ENCODE measurements at places on chromosomes 7 and 10.

- DNase-seq: no peak
Observed at GRCh38 chr7:132666774-132667172, 90.5 kb upstream of the PLXNA4 start.

DNA sequence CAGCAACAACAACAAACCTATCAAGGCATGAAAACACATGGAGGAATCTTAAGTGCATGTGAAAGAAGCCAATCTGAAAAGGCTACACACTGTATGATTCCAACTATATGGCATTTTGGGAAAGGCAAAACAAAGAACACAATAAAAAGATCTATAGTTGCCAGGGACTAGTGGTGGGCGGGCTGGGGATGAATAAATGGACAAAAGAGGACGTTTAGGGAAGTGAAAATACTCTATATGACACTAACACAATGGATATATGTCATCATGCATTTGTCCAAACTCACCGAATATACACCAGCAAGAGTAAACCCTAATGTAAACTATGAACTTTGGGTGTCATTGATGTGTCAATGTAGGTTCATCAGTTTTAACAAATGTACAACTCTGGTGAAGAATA is 89.1 kb downstream of the SEMA3E start:
- DNase-seq: no peak

DNA sequence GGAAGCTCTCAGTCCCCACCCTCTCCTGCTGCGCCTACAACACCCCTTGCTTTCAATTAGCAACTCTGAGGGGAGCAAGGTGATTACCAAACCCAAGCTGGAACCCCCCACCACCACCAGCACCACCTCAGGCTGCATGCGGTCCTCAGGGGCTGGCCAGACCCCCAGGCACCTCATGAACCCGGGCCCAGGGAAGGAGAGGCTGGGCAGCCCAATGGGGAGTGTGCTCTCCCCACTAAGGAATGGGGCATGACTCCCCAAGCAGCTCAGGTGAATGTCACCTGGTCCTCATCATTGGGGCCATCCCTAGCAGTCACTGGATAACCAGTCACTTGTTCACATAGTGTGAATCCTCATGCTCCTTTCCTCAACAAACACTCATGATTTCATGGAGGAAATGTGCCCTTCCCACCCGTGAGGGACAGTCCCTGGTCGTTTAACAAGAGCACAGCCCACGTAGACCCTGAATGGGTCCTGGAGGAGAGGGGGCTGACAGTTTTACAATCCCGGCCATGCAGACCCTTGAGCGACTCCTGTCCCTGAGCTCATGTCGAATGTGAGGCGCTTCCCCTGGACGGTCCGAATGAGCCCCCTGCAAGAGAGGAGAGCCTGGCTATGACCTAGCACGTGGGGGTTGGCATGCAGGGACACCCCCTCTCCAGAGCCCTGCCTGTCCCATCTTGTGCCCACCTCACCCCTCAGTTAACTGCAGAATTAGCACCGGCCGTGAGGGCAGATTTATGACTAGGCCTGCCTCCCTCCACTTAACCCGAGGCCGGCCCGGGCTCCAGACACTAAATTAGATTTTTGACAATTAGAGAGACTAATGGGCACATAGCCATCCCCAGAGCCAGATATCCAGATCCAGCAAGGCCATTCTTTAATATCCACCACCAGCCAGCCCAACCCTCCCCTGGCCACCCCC is 29.1 kb downstream of the POLL start:
- DNase-seq: no peak

DNA sequence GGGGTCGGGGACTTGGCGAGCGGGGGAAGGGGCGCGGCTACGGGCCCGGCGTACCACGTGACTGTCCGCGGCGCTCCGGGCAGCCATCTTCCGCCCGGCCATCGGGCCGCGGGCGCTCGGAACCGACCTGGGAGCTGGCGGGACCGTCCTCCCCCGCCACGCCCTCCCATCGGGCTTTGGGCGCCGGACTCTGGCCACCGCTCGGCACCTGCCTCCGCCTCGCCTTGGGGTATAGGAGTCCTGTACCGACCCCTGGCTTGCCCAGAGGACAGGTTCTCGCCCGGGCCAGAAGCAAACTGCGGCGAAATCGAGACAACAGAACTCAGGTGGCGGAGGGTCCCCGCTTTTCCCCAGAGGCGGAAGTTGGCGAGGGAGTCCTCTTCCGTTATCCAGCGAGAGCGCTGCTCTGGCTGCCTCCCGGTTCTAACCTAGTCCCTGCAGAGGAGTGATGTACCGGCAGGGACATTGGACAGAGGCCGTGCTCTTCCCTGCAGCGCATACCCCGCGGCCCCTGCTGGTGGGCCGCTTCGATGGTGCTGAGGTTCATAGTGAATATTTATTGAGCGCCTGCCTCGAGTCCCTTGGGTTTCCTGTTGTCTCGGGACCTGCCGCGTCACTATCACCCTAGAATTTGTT is 1.2 kb upstream of the SGMS1 start:
- no peak for DNase-seq

GRCh38 chr7:150806863-150807262 is 6.3 kb downstream of the TMEM176A start:
- no peak for DNase-seq

- no peak for DNase-seq
Observed at GRCh38 chr10:116272440-116273283, at the start of gene GFRA1. GFRA1 (minus strand) TSS chr10:116273206; CDS start chr10:116272029, 1,177 bp downstream.

GRCh38 chr7:12066521-12066920 is 144.6 kb upstream of the TMEM106B start:
- no peak for DNase-seq

DNA sequence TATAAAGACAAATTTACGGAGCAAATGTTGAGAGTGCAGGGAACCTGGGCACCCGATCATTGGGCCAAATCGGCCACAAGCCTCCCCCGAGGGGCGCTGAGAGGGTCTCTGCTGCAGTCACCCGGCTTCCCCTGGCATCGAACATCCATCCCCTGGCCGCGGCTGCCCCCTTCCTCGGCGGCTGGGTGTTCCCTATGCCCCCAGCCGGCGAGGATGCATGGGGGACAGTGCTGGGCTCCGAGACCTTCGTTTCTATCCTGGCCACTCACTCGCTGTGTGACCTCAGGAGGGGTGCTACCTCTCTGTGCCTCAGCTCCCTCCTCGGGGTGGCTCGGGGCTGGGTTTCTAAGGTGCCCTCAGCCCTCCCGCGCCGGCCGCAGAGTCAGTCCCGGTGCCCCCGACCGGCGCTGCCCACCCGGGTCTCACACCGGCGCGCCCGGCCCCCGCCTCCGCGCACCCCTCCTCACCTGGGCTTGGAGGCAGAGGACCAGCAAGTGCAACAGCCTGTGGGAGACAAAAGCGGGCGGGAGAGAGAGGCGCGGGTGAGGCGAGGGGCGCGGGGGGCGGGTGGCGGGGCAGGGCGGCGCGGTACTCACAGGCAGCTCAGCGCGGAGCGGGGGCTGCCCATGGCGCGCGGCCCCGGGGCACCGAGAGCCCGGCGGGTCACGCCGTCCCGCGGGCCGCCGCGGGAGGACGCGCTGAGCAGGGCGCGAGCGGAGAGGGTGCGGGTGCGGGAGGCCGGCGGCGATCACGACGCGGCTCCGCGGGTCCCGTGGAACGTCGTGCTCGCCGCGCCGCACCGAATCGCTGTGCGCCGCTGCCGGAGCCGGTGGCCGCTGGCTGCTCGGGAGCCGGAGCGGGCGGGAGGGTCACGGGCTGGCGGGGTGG is at the start of gene FGF8:
FGF8 (minus strand) TSS at position 842 of the 888 bp plus-strand sequence; CDS start at position 628, 214 bp downstream.
- DNase-seq: no peak

DNA sequence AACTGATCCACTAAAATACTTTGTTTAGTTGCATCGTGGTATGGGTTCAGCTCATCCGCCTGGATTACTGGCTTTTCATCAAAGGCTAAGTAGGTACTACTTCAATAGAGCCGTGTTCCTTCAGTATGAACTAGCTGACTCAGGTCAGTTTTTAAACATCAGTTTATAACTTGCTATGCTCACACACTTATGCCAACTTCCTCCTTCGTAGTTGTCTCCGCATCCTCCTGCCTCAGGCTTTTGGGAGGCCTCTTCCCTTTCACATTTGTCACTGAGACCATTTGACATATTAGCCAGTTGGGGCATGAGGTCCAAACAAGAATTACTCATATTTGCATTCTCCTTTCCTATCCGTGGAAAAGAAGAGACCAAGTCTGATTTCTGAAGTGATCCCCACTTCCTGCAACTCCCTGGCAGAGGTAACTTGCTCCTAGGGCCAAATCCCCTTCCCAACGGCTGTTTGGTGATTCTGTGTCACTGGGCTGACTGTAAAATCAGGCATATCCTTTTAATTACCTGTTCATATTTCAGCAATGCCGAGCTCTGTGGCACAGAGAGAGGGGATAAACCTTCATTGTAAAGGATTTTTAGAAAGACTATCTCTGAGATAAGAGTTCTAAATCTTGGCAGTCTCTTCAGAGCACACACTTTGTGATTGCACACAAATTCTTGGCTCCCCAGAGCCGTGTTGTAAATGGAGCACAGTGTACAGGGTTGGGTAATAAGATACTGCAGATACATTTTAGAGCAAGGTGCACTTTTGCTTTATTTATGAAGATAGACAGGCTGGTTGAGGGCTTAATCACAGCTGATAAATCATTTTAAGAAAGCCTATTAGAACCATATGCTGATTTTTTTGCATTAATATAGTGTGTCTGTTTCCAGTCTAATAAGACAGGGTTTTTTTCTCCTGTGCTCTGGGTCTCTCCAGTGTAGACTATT is 108.0 kb downstream of the CREB5 start:
- no peak for DNase-seq

DNA sequence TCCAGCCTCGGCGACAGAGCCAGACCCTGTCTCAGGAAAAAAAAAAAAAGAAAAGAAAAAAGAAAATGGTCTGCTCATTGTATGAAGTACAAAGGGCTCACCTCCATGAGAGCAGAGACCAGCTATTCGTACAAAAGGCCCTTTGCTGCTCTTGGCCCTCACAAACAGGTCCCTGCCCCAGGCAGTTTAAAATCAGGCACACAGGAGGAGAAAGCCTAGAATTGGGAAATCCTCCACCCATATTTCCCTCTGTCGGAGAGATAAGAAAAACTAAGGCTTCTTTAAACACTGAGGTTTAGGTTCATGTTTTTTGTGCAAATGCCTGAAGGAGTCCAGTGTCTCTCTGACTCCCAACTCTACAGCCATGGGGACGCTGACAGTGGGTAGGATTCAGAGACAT is 15.1 kb downstream of the GNA12 start:
- DNase-seq: no peak

DNA sequence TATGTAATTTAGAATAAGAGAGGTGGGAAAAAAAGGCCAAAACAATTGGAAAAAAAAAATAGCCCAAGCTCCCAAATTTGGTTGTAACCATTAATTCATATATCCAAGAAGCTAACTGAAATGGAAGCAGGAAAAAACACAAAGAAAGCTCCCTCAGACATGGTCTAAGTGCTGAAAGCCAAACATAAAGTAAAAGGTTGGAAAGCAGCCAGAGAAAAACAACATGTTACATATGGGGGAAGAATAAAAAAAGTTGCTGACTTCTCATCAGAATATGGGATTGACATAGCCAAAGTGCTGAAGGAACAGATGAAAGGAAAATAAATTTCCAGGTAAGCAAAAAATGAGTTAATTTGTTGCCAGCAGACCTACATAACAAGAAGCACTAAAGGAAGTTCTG is 40.3 kb downstream of the PDZD8 start:
- no peak for DNase-seq

DNA sequence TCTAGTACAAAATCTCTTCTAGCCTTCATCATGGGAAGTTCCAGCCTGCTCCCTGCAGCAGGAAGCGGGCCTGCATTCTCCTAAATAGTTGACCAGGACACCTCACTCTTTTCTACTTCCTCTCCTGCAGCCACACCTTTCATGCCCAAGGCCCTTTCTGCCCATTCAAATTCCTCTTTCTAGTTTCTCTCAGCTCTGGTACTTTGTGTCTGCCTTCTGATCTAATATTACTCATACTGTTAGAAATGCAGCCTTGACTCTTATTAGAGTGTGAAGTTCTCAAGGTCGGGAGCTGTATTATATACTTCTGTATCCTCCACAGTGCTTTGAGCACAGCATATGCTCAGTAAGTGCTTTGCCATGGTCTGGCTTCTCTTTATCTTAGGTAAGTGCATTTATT is 103.1 kb downstream of the PRKCQ start:
- DNase-seq: no peak

GRCh38 chr7:7732621-7733281 is 14.3 kb upstream of the RPA3 start:
- DNase-seq: no peak

- DNase-seq: no peak
Observed at GRCh38 chr7:45924283-45924682, 3.2 kb upstream of the IGFBP3 start.

DNA sequence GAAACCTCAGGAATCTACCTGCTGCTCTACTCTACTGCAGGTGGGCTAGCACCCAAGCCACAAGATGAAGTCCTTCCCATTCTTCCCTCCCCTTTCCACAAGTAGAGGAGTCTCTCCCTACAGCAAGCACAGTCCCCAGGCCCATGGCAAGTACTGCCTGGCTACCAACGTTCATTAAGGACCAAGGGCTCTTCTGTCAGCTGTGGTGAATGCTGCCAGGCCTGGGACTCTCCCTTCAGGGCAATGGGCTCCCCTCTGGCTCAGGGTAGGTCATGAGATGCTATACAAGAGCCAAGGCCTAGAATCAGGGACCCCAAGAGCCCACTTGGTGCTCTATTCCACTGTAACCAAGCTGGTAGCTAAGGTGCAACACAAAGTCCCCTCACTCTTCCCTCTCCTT is 39.8 kb downstream of the SNX13 start:
- no peak for DNase-seq

- no peak for DNase-seq
Observed at GRCh38 chr10:81068460-81068859, 530.8 kb downstream of the SH2D4B start.

All from stimulated activated CD4-positive, alpha-beta T cell treated with anti-CD3 and anti-CD28 coated beads, Interleukin-1b, Interleukin-23, amount 100 ng/mL, for 1 hour (primary cell).